ENCODE measurements at places on chromosomes 7 and 10.

GRCh38 chr10:106981452-106982075 is 182.9 kb downstream of the SORCS1 start:
- DNase-seq: no peak

GRCh38 chr7:19969859-19970493 is 196.6 kb upstream of the TMEM196 start:
- no peak for DNase-seq

GRCh38 chr10:24737001-24737400 is 13.3 kb upstream of the ARHGAP21 start:
- no peak for DNase-seq

DNA sequence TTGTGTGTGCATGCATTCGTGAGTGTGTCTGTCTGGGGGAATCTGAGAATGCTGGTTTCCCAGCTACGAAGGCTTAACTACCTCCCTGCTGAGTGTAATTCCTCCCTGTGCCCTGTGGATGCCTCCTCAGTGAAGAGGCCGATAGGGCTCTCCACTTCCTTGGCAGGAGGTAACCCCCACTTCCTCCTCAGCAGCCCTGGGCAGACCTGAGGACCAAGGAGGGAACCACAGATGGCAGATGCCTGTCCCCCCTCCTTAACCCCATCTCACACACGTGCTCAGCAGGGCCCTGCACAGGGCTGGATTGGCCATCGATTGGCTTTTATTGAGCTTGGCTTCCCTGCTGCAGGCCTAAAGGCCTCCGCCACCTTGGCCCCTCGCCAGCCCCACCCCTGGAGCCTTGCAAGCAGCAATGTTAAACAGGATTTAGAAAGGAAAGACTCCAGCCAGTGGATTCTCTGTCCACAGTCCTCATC is 45.6 kb upstream of the LRRC4 start:
- DNase-seq: no peak

GRCh38 chr7:129875745-129876411 is 76.9 kb downstream of the UBE2H start:
- no peak for DNase-seq

- DNase-seq: no peak
Observed at GRCh38 chr7:138796038-138796615, 1.7 kb upstream of the TMEM213 start.

GRCh38 chr7:69849268-69849667 is 251.0 kb downstream of the AUTS2 start:
- no peak for DNase-seq
